ENCODE measurements at places on chromosomes 1 and 21. TPM values are rescaled to one million over a fixed set of nuclear protein-coding genes. Genes with fewer than 3 reads are reported as not detected.

DNA sequence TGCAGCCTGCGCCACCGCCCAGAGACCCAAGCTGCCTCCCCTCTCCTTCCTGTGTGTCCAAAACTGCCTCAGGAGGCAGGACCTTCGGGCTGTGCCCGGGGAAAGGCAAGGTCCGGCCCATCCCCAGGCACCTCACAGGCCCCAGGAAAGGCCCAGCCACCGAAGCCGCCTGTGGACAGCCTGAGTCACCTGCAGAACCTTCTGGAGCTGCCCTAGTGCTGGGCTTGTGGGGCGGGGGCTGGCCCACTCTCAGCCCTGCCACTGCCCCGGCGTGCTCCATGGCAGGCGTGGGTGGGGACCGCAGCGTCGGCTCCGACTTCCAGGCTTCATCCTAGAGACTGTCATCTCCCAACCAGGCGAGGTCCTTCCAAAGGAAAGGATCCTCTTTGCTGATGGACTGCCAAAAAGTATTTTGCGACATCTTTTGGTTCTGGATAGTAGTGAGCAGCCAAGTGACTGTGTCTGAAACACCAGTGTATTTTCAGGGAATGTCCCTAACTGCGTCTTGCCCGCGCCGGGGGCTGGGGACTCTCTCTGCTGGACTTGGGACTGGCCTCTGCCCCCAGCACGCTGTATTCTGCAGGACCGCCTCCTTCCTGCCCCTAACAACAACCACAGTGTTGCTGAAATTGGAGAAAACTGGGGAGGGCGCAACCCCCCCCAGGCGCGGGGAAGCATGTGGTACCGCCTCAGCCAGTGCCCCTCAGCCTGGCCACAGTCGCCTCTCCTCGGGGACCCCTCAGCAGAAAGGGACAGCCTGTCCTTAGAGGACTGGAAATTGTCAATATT, 19.0 kb upstream of the CCDC27 start:
- H3K27ac ChIP-seq = no peak overlapping the region
- no peaks in the 10 kb centered on the region for H3K4me1 ChIP-seq

DNA sequence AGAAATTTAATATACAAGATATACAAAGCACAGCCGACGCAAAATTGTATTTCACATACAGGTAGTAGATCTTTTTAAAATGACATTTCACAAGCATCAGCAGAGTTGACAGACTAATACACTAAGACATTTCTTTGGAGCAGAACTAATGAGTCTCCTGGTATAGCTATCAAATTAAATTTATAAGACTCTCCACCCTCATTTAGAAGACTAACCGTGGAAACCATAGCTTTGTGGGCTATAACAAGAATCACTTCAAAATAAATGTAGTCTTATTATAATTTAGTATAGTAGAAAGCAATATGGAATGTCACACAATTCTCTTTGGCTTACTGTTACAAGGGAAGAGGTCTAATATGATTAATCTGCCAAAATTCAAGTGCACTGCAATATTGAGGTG, 204.9 kb downstream of the VAV3 start:
- no peak for DNase-seq
- H3K4me1 ChIP-seq = no peaks in the 10 kb centered on the region
- H3K4me3 ChIP-seq = no peak overlapping the region
- H3K27me3 ChIP-seq = no peaks in the 10 kb centered on the region
- H3K36me3 ChIP-seq = peaks cover 9% of the 10 kb centered on the region

- peaks cover 22% of the 10 kb centered on the region for H3K4me1 ChIP-seq
- H3K27me3 ChIP-seq = no peaks in the 10 kb centered on the region
- H3K4me3 ChIP-seq = no peak overlapping the region
- no peak overlapping the region for H3K27ac ChIP-seq
These were observed 10.2 kb downstream of the AGTRAP start for GRCh38 chr1:11746092-11746491.

- no peaks in the 10 kb centered on the region for H3K36me3 ChIP-seq
- no peak overlapping the region for H3K4me3 ChIP-seq
- peaks cover 73% of the 10 kb centered on the region for H3K27me3 ChIP-seq
- DNase-seq = no peak
- H3K27ac ChIP-seq = no peak overlapping the region
These were observed 1.4 kb downstream of the PDPN start for GRCh38 chr1:13584876-13585611.

DNA sequence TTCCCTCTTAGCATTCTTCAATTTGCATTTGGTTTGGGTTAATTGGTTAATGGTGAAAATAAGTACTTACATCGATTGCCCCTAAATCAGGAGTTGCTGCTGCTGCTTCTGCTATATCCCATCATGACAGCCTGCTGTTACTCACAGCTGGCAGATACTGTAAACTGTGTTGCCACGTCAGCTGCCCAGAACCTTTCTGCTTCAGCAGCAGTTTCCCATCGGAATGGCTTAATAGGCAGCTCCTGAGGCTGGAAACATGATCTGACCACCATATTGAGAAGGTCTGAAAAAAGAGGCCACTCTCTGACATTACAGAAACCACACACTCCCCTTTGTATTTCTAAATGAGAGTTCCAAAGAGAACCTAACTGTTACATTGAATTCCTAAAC, 14.3 kb upstream of the SEC16B start:
- H3K4me3 ChIP-seq = no peak overlapping the region
- H3K27me3 ChIP-seq = no peaks in the 10 kb centered on the region
- DNase-seq = no peak
- no peak overlapping the region for H3K27ac ChIP-seq
- H3K4me1 ChIP-seq = no peaks in the 10 kb centered on the region
- no peaks in the 10 kb centered on the region for H3K36me3 ChIP-seq

DNA sequence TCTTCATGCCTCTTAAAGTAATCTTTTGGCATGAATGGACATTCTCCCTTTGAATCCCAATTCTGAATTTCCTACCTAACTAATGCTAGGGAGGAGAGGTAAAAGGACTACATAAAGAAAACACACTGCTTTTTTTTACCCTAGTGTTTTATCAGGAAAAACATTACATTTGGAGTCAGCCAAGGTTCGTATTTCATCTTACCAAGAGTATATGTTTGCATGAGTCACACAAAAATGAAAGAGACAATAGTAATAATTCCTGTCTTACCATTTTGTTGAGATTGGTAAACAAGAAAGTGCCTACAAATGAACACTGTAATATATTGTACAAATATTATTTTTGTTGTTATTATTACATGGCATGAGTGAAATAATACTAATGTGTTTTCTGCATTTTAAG, 112.9 kb upstream of the WARS2 start:
- no peaks in the 10 kb centered on the region for H3K27me3 ChIP-seq
- DNase-seq = no peak
- H3K36me3 ChIP-seq = peaks cover 2% of the 10 kb centered on the region
- no peaks in the 10 kb centered on the region for H3K4me1 ChIP-seq
- no peak overlapping the region for H3K4me3 ChIP-seq

DNA sequence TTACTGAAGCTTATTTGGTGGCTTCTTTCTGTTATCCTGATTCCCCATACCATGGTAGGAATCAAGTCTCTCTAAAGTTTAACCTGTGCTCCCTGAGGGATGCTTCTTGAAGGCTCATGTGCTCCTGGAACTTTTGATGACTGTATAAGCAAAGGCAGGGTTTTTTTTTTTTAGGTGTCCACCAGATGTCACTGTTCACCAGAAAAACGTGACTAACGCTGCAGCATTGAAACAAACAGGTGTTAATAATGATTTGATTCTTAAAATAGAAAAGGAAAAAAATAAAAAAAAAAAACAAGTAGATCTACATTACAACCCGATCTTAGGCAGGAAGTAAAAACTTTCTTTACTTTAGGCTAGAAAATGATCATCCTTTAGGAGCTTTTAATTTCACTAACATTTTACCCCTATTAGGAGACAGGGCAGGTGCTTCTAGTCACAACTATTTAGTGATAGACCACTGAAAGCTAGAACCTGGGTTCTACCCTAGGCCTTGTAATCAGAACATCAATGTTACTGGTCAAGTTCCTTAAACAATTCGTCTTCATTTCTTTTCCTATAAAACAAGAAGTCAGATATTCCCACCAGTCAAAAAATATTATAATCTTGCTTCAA, 223.0 kb downstream of the PLA2G4A start:
- H3K36me3 ChIP-seq = no peaks in the 10 kb centered on the region
- H3K4me3 ChIP-seq = no peak overlapping the region
- DNase-seq = no peak

DNA sequence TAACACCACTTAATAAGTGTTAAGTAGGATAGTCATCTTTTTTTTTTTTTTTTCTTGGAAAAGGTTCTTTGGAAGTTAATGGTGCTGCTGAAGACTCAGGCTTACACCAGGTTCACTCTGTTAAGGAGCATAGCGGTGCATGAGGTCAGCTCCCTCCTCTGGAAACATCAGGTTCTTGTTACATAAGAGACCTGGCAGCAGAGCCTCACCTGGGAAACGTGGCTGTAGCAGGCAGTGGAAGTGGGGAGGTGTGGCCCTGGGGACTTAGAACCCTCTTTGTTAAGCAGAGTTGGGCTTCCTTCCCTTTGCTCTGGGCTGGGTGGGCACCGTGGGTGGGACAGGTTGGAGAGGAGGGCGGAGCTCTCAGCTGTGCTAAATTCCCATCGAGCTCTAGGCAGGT, 104.1 kb downstream of the CNIH3 start:
- no peak for DNase-seq
- H3K36me3 ChIP-seq = peaks cover 4% of the 10 kb centered on the region
- peaks cover 30% of the 10 kb centered on the region for H3K27me3 ChIP-seq
- H3K27ac ChIP-seq = no peak overlapping the region
- peaks cover 7% of the 10 kb centered on the region for H3K4me1 ChIP-seq
- H3K4me3 ChIP-seq = no peak overlapping the region

- no peak overlapping the region for H3K4me3 ChIP-seq
- no peaks in the 10 kb centered on the region for H3K4me1 ChIP-seq
- H3K27me3 ChIP-seq = no peaks in the 10 kb centered on the region
- peaks cover 2% of the 10 kb centered on the region for H3K36me3 ChIP-seq
These were observed 387.3 kb downstream of the LMX1A start for GRCh38 chr1:164969253-164969652.

DNA sequence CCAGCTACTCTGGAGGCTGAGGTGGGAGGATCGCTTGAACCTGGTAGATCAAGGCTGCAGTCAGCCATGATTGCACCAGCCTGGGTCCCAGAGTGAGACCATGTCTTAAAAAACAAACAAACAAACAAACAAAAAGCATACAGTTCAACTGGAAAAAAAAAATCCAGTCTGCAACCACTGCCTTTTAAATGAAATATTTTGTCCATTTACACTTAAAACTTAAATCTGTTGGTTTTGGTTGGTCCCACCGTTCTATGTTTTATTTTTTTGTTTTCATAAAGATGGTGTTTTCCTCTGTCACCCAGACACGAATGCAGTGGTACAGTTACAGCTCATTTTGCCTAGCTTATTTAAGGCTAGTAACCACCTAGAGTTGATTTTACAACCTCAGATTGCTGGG, 9.8 kb downstream of the FALEC start:
- H3K4me1 ChIP-seq = no peaks in the 10 kb centered on the region
- no peak overlapping the region for H3K4me3 ChIP-seq
- no peaks in the 10 kb centered on the region for H3K27me3 ChIP-seq
- H3K27ac ChIP-seq = no peak overlapping the region

- DNase-seq = no peak
- H3K36me3 ChIP-seq = peaks cover 2% of the 10 kb centered on the region
- H3K27ac ChIP-seq = no peak overlapping the region
- no peak overlapping the region for H3K4me3 ChIP-seq
- H3K4me1 ChIP-seq = no peaks in the 10 kb centered on the region
- peaks cover 39% of the 10 kb centered on the region for H3K27me3 ChIP-seq
These were observed 17.2 kb upstream of the ZBTB8B start for GRCh38 chr1:32447469-32448185.

GRCh38 chr1:45015683-45016082, 3.6 kb downstream of the UROD start:
- DNase-seq = no peak
- H3K27me3 ChIP-seq = no peaks in the 10 kb centered on the region
- H3K27ac ChIP-seq = no peak overlapping the region
- peaks cover 31% of the 10 kb centered on the region for H3K4me1 ChIP-seq
- peaks cover 4% of the 10 kb centered on the region for H3K36me3 ChIP-seq

- no peak overlapping the region for H3K4me3 ChIP-seq
- peaks cover 22% of the 10 kb centered on the region for H3K36me3 ChIP-seq
- H3K4me1 ChIP-seq = peaks cover 5% of the 10 kb centered on the region
- no peaks in the 10 kb centered on the region for H3K27me3 ChIP-seq
These were observed 31.9 kb downstream of the GNPAT start for GRCh38 chr1:231272880-231273279.

DNA sequence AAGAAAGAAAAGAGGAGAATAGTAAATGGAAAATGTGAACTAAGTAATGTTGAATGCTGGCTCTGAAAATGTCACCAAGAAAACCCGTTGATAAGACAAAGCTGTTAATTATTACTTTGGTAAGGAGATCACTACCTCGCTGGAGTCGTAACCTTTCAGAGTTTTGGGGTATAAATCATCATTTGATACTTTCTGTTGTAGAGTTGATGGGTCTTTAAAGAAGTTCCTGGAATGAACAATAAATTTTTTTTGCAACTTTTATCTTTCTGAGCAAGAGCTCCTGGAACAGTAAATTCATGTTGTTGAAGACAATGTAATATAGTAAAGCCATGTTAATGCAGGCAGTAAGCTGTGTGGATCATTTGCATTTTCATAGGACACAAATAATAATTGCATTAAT, 46.2 kb downstream of the MAN1A2 start:
- no peaks in the 10 kb centered on the region for H3K27me3 ChIP-seq
- no peak overlapping the region for H3K4me3 ChIP-seq
- H3K27ac ChIP-seq = no peak overlapping the region
- DNase-seq = no peak
- peaks cover 9% of the 10 kb centered on the region for H3K36me3 ChIP-seq

DNA sequence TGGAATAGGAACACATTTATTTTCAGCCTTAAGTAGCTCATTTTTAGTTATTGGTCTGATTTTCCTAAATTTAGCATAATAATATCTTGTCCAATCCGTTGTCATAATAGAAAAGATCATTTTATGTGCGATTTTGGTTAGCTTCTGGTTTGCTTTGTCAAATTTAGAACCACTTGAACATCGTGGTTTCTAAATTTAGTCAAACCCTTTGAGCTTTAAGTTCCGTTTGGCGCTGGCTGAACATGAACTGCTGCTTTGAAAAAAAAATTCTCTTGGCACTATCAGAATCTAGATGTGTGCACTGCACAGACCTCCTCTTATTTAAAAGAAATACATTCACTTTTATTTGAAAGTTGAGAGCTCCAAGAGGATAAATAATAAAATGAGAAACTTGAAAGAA, 370.6 kb downstream of the PTPRC start:
- no peak overlapping the region for H3K4me3 ChIP-seq
- H3K27me3 ChIP-seq = no peaks in the 10 kb centered on the region
- peaks cover 11% of the 10 kb centered on the region for H3K4me1 ChIP-seq
- no peak overlapping the region for H3K27ac ChIP-seq
- H3K36me3 ChIP-seq = peaks cover 2% of the 10 kb centered on the region

The LCE2B gene
- total RNA-seq = not detected

The OR10R2 gene
- total RNA-seq = not detected

The GUCA2A gene
- total RNA-seq = not detected

The FNDC5 gene
- not detected for total RNA-seq

The PROX1 gene
- not detected for total RNA-seq

The IGSF21 gene
- total RNA-seq = not detected

The S100A7A gene
- not detected for total RNA-seq

The TDRD5 gene
- total RNA-seq = not detected

Data from T-helper 17 cell (primary cell).